ENCODE measurements at places on chromosomes 2 and 18.

- DNase-seq: no peak
Observed at GRCh38 chr18:48011926-48012465, 81.5 kb upstream of the SMAD2 start.

DNA sequence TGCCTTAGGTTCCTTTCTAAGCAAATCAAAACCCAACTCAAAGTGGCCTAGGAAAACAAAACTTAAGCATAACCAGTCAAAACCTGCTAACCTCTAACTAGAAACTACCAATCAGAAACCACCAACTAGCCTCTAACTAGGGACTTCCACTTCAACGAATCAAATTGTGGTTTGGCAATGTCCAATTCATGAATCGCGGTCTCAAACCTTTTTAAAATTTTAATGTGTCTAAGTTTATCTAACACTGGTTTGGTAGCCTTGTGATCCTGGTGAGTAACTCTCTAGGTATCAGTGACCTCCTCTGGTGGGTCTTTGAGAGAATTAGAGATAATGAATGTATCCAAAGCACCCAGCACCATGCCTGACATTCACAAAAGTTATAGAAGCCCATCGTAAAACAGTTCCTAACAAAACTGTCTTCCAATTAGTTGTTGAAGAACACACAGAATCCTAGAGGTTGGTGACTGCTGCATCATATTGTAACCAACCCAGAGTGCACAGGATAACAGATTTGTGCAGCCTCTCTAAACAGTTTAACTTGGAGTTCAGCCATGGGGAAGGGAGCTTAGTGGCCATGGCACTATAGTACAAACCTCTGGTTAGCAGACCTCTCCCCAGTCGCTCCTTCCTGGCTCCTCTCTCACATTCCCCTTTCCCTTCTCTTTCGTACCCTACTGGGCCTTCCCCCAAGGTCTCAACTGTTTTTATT is 45.2 kb upstream of the B3GNT2 start:
- DNase-seq: no peak

- DNase-seq: no peak
Observed at GRCh38 chr2:86139981-86140380, 33.9 kb downstream of the PTCD3 start.

DNA sequence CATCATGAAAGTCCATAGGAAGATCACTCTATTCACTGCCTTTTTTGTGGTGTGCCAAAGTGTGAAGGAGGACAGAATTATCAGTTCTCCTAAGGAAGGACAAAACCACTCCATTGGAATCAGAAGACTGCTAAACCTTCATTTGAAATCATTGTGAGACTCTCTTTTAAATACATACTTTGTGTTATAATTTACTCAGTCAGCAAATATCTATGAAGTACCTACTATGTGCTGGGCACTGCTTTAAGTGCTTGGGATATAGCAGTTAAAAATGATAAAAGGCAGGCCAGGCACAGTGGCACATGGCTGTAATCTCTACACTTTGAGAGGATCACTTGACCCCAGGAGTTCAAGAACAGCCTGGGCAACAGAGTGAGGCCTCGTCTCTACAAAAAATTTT is 692.3 kb downstream of the DSC3 start:
- DNase-seq: no peak

- no peak for DNase-seq
Observed at GRCh38 chr18:76502551-76502950, 7.5 kb upstream of the ZNF516 start.

GRCh38 chr2:48343154-48343553 is 186.8 kb upstream of the STON1 start:
- DNase-seq: no peak

DNA sequence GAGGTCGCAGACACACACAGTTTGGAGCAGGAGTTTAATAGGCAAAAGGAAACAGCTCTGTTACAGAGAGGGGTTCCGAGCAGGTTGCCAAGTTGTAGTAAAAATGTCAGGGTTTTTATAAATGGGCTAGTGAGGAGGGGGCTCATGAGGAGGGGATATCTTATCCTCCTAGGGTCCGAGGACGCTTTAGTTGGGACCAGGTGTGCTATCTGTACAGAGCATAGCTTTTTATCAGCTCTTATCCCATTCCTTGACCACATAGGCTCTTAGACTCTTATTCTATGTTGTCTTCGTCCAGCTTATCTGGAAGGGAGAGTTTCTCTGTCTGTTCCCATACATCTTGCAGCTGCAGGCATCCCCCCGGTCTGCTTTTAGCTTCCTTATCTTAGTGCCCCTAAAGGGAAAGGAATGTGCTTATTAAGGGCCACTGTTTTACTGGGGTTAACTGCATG is 44.7 kb downstream of the PDK1 start:
- no peak for DNase-seq

- DNase-seq: no peak
Observed at GRCh38 chr2:55049821-55050099, 491 bp downstream of the RTN4 start.

DNA sequence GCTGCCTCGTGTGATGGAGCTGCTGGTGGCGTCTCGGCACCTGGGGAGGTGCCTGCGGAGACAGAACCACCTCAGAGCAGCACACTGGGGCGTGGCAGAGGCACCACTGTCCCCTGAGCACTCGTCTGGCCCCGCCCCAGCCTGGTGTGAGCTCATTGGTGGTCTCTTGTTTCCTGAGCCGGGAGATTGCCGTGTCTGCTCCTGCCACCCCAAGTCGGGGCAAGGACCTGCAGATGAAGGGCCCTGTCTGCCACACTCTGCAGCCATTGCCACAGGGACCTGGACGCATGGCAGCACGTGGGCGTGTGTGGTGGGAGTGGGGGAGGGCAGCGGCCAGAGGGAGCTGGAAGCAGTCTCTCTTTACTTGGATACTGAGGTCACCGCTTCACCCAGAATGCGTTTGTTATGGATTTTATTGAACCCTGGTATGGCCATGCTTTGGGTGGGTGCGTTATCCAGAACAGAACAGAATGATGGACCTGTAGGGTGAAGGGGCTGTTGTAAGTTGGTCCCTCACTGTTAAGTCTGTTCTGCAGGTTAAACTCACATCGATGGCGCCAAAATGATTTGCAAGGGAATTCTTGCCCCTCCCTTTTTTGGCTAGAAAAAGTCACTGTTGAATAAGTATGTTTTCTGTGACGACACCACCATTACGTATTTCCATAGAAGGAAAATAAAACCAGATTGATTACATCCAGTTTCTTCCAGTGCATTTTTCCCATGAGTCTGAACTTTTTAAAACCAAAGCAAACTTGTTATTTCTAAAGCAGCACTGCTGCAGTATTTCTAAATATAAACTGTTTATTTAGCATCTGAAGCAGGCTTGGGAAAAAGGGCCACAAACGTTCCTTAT is 92.0 kb downstream of the USP40 start:
- DNase-seq: no peak

DNA sequence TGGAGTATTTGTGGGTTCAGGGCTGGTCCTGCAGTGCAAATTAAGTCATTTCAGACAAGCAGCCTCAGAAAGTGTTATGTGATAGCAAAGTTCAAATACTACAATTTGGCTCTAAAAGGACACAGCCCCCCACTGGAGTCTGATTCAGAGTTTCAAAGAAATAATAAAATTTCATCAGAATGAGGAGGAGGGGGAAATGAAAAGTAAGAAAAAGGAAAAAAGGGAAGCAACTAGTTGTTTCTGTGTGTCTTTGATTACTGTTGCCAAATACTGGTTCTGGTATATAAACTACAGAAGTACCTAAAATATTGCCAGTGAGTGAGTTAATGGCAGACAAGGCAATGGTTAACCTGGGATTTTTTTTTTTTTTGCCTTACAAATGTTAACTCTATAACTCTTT is 773.9 kb downstream of the BCL11A start:
- DNase-seq: no peak

- DNase-seq: no peak
Observed at GRCh38 chr2:114812261-114812660, 369.8 kb downstream of the DPP10 start.

GRCh38 chr2:63692002-63692606 is 103.3 kb downstream of the MDH1 start:
- no peak for DNase-seq

- DNase-seq: no peak
Observed at GRCh38 chr2:118942031-118942430, at the start of gene MARCO. Gene MARCO (plus strand): TSS chr2:118942194. CDS start chr2:118942301, 107 bp downstream.

GRCh38 chr18:28175930-28176697 is 816 bp downstream of the CDH2 start:
- DNase-seq: no peak

DNA sequence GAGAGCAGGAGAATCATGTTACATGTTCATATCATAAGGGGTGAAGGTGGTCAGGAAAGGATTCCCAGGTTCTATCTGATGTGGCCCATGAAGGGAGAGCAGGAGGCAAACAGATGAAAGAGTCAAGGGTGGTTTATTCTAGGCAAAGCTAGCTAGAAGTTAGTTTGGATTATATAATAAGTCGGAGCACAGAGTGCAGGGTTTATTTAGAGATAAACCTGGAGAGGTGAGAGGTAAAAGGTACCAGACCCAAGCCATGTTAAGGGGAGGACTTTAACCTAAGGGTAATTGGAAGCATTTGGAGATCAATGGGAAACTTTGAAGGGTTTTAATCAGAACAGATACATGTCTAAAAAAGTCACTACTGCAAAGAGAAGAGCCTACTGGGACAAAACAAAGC is 69.2 kb upstream of the LRATD1 start:
- no peak for DNase-seq

Measured in stimulated activated CD4-positive, alpha-beta T cell treated with anti-CD3 and anti-CD28 coated beads, Interleukin-1b, Interleukin-23, amount 100 ng/mL, for 4 hours (primary cell).